ENCODE measurements at places on chromosomes 16 and 17. TPM values are rescaled to one million over a fixed set of nuclear protein-coding genes. Genes with fewer than 3 reads are reported as not detected.
A peak's percentile ranks its signal among the peaks of the same experiment; 100 is the strongest.

DNA sequence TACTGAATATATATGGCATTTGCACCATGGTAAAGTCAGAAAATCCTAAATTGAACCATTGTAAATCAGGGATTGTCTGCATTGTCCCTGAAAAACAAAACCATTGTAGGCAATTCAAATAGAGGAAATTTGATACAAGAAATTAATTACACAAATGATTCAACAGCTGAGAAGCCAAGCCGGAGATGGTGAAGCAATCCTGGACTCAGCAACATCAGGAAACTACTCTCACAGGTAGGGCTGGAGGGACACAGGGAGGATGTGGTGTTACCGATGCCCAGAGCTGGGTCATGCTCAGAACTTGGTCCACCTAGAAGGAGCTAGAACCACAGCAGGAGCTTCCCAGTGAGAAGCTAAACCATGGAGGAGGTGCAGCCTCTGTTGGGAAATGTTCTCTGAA lies 18.5 kb upstream of the SCNN1B start:
- DNase-seq: no peak

DNA sequence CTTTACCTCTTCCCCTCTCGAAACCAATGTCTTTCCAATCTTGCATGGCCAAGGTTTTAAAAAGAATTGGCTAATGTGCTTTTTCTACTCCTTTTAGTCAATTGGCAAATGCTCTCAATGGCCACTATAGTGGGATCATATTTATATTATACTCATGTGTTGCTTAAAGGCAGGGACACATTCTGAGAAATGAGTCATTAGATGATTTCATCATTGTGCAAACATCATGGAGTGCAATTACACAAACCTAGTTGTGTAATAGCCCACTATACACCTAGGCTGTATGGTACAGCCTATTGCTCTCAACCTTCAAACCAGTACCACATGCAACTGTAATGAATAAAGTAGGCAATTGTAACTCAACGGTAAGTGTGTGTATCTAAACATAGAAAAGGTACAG lies 180.9 kb downstream of the HS3ST3A1 start:
- DNase-seq: no peak

DNA sequence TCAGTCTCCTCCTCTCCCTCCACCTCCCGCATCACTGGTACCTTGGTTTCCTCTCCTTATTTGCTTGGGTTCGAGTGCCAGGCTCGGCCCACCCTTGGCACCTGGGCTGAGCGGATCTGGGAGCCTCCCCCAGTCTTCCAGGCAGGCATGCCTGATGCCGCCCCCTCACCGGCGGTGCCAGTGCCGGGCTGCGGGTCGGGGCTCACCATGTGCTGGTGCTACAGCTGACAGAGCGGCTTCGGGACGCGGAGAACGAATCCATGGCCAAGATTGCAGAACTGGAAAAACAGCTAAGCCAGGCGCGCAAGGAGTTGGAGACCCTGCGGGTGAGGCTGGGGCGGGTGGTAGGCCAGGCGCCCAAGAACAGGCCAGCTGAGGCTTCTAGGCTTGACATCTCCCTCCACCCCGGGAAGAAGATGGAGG lies 19.2 kb downstream of the FMNL1 start:
- peak; percentile 21 for DNase-seq

RNF222 gene
- not detected for total RNA-seq

DNA sequence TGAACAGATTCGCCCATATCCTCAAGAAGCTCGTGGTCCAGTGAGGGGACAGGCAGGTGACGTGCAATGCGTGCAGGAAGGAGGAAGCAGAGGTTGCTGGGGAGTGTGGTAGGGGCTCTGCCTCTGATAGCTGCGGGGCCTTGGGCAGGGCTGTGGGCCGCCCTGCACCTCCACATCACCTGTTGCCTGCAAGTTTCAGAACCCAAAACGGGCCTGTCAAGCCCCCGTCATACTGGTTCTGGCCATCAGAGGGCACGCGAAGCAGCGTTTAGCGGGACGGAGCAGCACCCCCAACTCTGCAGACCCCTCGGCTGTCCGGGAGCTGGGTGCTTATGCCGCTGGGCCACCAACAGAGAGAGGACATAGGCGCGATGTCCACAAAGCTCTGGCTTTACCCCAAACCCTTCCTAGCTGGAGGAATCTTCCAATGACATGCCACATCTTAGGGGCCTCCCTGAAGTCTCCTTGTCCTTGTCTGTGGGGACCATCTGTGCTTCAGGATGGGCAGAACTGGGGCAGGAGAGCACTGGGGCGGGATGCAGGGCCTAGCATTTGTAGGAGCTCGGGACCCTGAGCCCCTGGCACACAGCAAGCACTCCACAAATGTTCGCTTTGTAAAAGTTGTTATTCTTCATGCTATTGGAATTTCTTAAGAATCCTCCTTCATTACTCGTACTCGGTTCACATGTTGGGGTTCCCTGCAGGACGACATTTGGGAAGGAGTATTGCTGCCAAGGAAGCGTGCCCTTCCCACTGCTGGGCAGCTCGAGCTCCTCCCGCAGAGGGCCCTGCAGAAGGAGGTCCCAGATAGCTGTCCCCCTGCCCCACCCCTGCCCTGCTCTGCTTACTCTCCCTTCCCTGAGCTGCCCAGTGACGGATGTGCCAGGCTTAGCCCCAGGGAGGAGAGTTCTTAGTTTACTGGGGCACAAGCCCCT lies 64.3 kb downstream of the CNGB1 start:
- no peak for DNase-seq

EVPLL gene
- total RNA-seq: not detected

TBX2 gene
- 12.1 TPM for total RNA-seq

CFAP97D1 gene
- not detected for total RNA-seq

DNA sequence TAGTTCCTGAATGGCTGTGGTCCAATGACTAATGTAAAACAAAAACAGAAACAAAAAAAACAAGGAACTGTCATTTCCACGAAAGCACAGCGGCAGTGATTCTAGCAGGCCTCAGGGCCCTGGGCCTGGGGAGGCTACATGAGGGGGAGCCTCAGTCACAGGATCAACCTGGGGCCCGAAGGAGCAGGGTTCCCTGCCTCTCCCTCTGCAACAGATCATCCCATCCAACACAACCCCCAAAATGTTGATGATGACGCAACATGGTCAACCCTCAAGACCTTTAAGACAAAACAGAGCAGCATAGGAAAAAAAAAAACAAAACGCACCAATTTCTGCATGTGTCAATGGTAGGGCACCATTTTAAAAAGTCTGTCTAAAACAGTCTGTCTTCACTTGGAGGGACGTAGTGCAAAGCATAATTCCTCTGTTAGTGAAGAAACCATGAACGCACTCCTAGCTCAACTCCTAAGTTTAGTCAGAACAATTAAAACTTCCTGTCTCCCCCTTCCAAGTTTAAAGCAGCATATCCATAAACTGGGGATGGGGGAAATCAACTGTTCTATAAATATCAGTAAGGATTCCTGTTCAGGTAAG lies 32.3 kb downstream of the AXIN2 start:
- DNase-seq: no peak

CX3CL1 gene
- total RNA-seq: 15.2 TPM

- DNase-seq: no peak
Observed at GRCh38 chr16:54397190-54397835, 110.7 kb upstream of the IRX3 start.

AGRP gene
- total RNA-seq: not detected

HOXB13 gene
- not detected for total RNA-seq

DNA sequence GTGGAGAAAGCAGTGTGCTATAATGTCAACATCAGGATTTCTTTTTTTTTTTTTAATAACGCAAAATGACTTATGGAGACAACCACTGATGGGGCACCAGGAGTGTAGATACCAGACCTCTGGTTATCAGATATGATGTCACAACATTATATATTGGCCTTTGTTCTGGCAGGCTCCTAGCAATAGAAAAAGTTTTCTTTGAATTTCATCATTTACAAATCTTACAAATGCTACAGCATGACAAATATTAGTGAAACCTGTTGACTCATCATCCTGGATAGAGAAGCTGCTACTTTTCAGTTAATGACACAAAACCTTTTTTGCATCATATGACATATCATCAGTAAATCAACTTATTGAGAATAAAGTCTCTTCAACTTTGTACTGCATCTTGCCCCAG lies 6.1 kb downstream of the THUMPD1 start:
- DNase-seq: no peak

GP1BA gene
- not detected for total RNA-seq

- peak; percentile 87 for DNase-seq
Observed at GRCh38 chr17:57954397-57955182, 622 bp downstream of the CUEDC1 start.

ZSCAN10 gene
- total RNA-seq: not detected

WNT9B gene
- not detected for total RNA-seq

- no peak for DNase-seq
Observed at GRCh38 chr17:50475362-50475761, 3.3 kb upstream of the RSAD1 start.

HS3ST3B1 gene
- 1.5 TPM for total RNA-seq

DNA sequence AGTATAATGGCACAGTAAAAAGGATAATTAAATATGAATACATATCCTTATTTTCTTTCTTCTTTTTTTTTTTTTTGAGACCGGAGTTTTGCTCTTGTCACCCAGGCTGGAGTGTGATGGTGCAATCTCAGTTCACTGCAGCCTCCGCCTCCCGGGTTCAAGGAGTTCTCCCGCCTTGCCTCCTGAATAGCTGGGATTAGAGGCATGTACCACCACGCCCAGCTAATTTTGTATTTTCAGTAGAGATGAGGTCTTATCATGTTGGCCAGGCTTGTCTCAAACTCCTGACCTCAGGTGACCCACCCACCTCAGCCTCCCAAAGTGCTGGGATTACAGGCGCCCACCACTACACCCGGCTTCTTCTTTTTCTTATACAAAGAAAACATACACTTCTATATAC lies 12.0 kb downstream of the GABARAPL2 start:
- no peak for DNase-seq

DNA sequence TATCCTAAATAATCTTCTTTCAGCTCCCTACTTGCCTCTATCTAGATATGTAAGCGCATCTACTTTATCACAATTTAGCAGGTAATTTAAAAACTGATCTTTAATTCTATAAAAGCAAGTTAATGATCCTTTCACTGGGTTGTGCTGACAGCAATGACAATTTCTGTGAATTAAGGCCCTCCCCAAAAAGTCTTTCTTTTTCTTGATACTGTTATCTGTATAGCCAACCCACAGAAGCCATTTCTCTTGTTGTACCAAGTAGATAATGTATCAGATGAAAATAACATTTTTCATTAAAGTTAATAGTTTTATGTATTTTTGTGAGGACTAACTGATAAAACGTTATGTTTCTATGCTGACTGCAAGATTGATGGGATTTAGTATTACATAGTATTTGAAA lies 3.8 kb downstream of the ZPBP2 start:
- DNase-seq: no peak

GRCh38 chr16:55678161-55678821 lies 22.5 kb downstream of the SLC6A2 start:
- no peak for DNase-seq

GRCh38 chr16:24309258-24310142 lies 53.4 kb downstream of the CACNG3 start:
- no peak for DNase-seq

DNA sequence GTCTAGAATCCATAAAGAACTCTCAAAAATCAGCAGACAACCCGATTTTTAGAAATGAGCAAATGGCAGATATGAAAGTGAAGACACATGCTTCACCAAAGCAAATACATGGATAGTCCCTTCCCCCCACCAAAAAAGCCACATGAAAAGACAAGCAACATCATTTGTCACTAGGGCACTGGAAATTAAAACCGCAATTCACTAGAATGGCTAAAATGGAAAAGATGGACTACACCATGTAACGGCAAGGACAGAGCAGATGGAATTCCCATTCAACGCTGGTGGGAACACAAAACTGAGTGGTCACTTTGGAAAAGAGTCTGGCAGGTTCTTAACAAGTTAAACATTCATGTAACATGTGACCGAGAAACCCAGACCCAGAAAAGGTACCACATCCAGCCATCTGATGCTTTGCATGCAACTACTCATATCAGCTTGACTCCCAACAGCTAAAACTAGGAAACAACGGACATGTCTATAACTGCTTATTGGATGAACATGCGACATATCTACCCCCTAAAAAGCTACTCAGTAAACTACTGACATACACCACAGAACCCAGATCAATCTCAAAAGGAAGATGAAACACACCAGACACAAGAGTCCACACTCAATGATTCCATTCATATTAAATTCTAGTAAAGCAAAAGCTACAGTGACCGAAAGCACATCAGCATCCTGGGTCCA lies 132.6 kb downstream of the ZNF778 start:
- no peak for DNase-seq
